ENCODE measurements at places on chromosomes 3 and 15.

- DNase-seq, result no peak
Measured at GRCh38 chr3:125115640-125116039, 59.8 kb upstream of the HEG1 start.

DNA sequence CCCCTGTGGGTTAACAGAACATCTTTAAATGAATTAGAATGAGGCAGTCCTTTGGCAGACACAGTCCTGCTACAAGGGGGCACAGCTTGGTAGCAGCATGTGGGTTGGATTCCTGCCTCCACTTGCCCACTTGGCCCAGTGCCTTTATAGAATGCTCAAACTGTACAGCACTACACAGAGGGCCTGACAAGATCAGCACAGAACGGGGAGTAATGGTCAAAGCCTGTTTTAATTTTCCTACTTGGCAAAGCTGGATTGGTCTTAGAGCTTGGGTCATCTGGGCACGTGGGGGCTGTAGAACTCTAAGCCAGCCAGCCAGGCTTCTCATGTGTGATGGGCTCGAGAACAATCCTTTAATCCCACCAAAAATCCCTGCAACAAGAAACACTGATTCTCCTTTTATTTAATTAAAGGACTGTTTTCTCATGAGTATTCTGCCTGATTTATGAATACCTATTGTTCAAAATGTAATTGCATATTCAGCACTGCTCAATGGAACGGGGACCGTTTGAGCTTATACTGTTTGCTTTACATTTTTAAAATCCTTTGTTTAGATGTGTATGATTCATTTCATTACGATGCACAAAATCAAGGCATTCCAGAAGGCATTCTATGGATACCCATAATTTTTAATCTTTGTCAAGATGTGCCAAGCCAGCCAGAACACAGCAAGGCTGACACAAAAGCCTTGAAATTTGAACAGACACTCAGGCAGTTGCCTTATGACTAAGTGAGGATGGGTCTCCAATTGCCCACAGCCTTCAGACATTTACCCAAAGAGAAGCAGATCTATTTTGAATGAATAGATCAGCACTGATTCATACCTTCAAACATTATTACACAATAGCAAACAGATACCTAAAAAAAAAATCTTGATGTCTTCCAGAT lies 249.3 kb upstream of the TGFBR2 start:
- DNase-seq, result no peak

- no peak for DNase-seq
Measured at GRCh38 chr3:60046210-60046609, 996.4 kb upstream of the CFAP20DC start.

GRCh38 chr15:52645916-52646315 lies 33.3 kb downstream of the ATOSA start:
- no peak for DNase-seq

- DNase-seq, result no peak
Measured at GRCh38 chr15:74489518-74490338, 28.8 kb upstream of the UBL7 start.

- no peak for DNase-seq
Measured at GRCh38 chr3:45889337-45889736, 3.0 kb downstream of the CCR9 start.
